ENCODE measurements at places on chromosomes 6 and 20.

- DNase-seq, result no peak
Measured at GRCh38 chr20:53270792-53271375, 298.7 kb downstream of the TSHZ2 start.

- no peak for DNase-seq
Measured at GRCh38 chr6:37688078-37688850, 9.4 kb downstream of the MDGA1 start.

DNA sequence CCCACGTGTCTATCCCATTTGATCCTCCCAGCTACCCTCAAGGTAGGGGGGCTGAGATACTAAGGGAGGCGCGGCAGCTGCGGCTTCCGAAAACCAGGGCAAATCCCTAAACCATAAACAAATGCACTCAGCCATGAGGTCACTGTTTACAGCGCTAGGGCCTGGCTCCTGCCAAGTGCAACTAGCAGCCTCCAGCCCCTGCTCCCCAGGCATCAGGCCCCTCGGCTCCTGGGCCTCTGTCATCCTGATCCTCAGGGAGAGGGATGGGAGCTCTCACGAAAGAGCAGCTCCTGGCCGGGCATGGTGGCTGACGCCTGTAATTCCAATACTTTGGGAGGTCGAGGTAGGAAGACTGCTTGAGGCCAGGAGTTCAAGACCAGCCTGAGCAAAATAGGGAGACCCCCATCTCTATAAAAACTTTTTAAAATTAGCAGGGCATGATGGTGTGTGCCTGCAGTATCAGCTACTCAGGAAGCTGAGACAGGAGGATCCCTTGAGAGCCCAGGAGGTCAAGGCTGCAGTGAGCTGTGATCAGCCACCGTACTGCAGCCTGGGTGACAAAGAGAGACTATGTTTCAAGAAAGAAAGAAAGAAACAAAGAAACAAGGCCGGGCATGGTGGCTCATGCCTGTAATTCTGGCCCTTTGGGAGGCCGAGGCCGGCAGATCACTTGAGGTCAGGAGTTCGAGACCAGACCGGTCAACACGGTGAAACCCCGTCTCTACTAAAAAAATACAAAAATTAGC lies 42.5 kb upstream of the TLDC2 start:
- DNase-seq, result no peak

- no peak for DNase-seq
Measured at GRCh38 chr20:22339091-22339881, 245.1 kb downstream of the FOXA2 start.

DNA sequence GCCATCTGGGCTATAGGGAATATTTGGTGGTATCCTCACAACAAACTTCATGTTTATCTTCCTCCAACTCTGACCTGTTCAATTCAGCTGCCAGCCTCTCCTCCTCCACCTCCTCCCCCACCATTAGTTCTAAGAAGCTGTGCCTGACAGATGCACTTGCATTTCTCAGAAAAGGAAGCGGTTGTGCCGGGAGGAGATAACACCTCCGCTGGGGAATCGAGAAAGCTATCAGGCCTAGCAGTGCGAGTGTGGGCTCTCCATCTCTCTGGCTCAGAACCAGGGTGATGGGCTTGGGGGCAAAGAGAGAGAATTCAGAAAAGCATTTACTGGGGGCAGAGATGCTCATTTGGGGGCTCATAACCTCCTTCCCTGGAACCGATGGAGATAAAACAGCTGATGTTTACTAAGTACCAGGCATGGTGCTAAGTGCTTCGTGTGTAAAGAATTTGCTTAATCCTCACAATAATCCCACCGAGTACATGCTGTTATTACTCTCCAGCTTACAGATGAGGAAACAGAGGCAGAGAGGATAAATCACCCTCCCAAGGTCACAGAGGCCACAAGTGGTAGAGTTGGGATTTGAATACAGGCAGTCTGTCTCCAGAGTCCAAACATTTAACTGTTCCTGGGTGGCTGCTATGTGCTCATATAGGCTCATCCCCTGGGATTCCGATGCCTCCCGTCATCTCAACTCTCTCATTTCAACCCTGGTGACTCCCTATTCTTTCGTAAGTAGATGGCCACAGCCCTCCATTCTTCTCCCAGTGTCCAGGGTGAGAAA lies 38.3 kb downstream of the COX4I2 start:
- DNase-seq, result peak; percentile 27

GRCh38 chr6:144334150-144334708 lies 49.1 kb downstream of the UTRN start:
- peak; percentile 54 for DNase-seq

- no peak for DNase-seq
Measured at GRCh38 chr6:677919-678318, 15.0 kb downstream of the EXOC2 start.

GRCh38 chr20:6008254-6008653 lies 45.6 kb downstream of the LRRN4 start:
- no peak for DNase-seq

DNA sequence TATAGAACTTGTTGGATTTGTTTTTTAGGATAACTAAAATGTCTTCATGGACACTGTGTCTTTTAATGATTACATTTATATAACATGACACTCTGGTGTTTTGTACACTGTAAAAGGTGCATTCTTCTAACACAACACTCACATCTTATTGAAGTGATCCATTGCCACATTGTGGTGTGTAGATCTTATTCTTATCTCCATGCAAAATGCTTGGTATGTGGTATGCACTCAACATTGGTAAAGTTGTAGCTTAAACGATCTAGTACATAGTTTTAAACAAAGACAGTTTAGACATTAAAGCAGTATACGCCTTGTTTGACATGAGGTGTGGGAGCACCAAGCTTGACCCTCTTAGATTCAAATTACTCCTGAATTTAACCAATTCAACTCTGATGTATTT lies 84.7 kb downstream of the SASH1 start:
- DNase-seq, result no peak
